Activated naive CD4-positive, alpha-beta T cell treated with anti-CD3 and anti-CD28 coated beads for 36 hours (primary cell): ENCODE measurements at places on chromosomes 12 and 14. TPM values are rescaled to one million over a fixed set of nuclear protein-coding genes. Genes with fewer than 3 reads are reported as not detected.

GRCh38 chr14:65225299-65226159 is 123.2 kb upstream of the MAX start:
- no peak for DNase-seq
- H3K27me3 ChIP-seq: no peaks in the 10 kb centered on the region
- peaks cover 51% of the 10 kb centered on the region for H3K4me1 ChIP-seq
- no peaks in the 10 kb centered on the region for H3K36me3 ChIP-seq

- peaks cover 3% of the 10 kb centered on the region for H3K36me3 ChIP-seq
- H3K4me3 ChIP-seq: no peak overlapping the region
- H3K27ac ChIP-seq: no peak overlapping the region
- peaks cover 23% of the 10 kb centered on the region for H3K4me1 ChIP-seq
- no peaks in the 10 kb centered on the region for H3K27me3 ChIP-seq
Observed at GRCh38 chr12:49369411-49370145, 2.3 kb downstream of the SPATS2 start.

GRCh38 chr14:90438841-90439240 is 42.0 kb downstream of the CALM1 start:
- no peaks in the 10 kb centered on the region for H3K36me3 ChIP-seq
- H3K27ac ChIP-seq: no peak overlapping the region
- DNase-seq: no peak
- H3K27me3 ChIP-seq: peaks cover 2% of the 10 kb centered on the region
- H3K4me3 ChIP-seq: no peak overlapping the region

- H3K27ac ChIP-seq: no peak overlapping the region
- H3K4me1 ChIP-seq: no peaks in the 10 kb centered on the region
- H3K36me3 ChIP-seq: no peaks in the 10 kb centered on the region
- H3K4me3 ChIP-seq: no peak overlapping the region
Observed at GRCh38 chr12:120485961-120486881, 9.7 kb upstream of the DYNLL1 start.

DNA sequence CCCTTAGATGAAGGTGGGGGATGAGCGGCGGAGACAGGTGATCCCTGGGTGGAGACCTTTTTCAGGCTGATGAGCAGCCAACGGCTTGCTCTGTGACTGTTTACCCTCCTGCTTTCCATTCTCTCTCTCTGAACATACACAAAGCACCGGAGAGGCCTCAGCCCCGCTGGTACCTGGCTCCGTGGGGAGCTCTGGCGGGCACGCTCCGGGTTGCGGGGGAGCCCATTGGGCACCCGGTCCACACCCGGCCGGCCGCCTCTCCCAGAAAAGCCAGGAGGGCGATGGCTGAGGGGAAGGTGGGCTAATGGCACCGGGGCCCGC is 545 bp downstream of the SMARCC2 start:
- H3K27me3 ChIP-seq: no peaks in the 10 kb centered on the region
- peaks cover 17% of the 10 kb centered on the region for H3K36me3 ChIP-seq
- DNase-seq: peak; percentile 24
- peak overlapping the region; percentile 80 for H3K27ac ChIP-seq
- H3K4me1 ChIP-seq: peaks cover 33% of the 10 kb centered on the region

GRCh38 chr14:103194256-103195045 is 71.2 kb downstream of the TNFAIP2 start:
- no peak overlapping the region for H3K4me3 ChIP-seq
- no peak for DNase-seq
- no peaks in the 10 kb centered on the region for H3K36me3 ChIP-seq

DNA sequence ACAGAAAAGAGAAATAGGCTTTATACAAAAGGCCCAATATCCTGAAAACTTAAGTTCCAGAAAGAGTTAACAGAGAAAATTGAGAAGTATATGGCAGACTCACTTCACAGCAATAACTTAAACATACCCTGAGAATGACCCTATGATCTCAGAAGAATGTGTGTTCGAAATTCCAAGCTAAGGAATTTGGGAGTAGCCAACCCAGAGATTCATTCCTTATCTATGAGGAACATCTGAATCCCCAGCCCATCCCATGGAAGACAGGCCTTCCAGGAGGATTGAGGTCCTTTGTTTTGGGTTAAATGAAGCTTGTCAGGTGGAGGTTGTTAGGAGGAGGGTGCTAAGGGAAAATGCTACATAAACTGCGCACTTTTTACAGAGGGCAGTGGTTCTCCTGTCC is 7.5 kb upstream of the SAV1 start:
- no peak for DNase-seq
- H3K27ac ChIP-seq: no peak overlapping the region
- no peak overlapping the region for H3K4me3 ChIP-seq
- peaks cover 16% of the 10 kb centered on the region for H3K4me1 ChIP-seq

DNA sequence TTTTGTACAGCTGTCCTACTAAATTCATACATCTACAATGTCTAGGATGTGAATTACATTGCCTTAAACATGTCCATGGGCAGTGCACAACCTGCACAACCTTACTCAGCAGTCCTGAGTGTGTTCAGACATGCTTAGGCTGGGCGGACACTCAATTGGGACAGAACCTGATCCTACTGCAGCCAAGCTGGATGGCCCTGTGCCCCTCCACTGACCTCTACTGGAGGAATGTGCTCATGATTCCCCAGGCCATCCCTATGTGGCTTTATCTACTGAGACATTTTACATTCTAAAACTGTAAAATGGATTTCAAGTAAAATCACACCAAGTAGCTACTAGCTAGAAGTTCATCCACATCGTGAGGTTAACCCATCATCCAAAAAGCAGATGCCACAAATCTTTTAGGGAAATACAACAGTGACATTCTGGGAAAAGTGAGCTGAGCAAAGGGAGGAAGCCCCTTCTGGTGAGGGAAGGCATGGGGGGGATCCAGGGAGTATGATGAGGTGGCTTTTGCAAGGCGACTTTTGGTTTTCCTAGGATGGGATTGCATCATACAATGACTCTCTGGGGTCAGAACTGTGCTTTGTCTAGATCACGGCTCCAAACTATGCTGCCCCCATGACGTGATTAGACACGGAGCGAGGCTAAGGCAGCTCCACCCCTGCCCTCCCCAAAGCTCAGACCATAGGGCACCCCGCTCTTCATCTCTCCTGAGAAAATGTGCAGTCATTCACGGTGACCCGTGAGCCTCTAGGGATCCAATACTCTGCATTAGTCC is 911.7 kb upstream of the TMEM132C start:
- no peak for DNase-seq
- H3K27me3 ChIP-seq: peaks cover 7% of the 10 kb centered on the region
- no peak overlapping the region for H3K4me3 ChIP-seq
- H3K27ac ChIP-seq: no peak overlapping the region
- no peaks in the 10 kb centered on the region for H3K36me3 ChIP-seq
- H3K4me1 ChIP-seq: no peaks in the 10 kb centered on the region

- H3K27me3 ChIP-seq: no peaks in the 10 kb centered on the region
- no peak overlapping the region for H3K4me3 ChIP-seq
- DNase-seq: no peak
- peaks cover 52% of the 10 kb centered on the region for H3K36me3 ChIP-seq
Observed at GRCh38 chr14:51248016-51248987, 8.3 kb downstream of the TMX1 start.

GRCh38 chr12:6062757-6063735 is 61.4 kb downstream of the VWF start:
- peak; percentile 68 for DNase-seq
- no peaks in the 10 kb centered on the region for H3K27me3 ChIP-seq
- H3K4me1 ChIP-seq: no peaks in the 10 kb centered on the region
- H3K36me3 ChIP-seq: no peaks in the 10 kb centered on the region

ADSS1 gene
- 5.5 TPM for total RNA-seq

SYCP3 gene
- total RNA-seq: not detected

OR10A7 gene
- not detected for total RNA-seq

CLEC4C gene
- total RNA-seq: not detected

FITM1 gene
- 0.30 TPM for total RNA-seq

ALDH1L2 gene
- total RNA-seq: 12.2 TPM

ADAM20 gene
- total RNA-seq: 0.47 TPM

LAG3 gene
- total RNA-seq: 25.1 TPM

CD163 gene
- not detected for total RNA-seq
